ENCODE measurements at places on chromosomes 4 and X. TPM values are rescaled to one million over a fixed set of nuclear protein-coding genes. Genes with fewer than 3 reads are reported as not detected.

DNA sequence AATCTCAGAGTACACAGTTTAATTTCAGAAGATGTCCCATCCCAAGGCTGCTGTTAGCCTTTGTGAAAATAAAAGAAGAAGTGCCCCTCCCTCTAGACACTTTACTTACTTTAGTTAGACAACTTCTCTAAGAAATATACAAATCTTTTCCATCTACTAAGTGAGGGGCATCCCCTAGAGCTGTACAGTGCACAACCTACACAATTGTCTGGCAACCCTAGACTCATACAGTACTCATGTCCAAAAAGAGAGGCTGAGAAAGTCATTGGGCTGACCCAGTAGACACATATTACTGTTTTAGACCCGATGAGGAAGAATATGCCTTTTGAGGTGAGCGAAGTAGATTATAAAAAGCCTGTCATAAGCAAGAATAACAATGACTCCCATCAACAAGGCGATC is 297.6 kb downstream of the IDS start:
- no peak for DNase-seq

DNA sequence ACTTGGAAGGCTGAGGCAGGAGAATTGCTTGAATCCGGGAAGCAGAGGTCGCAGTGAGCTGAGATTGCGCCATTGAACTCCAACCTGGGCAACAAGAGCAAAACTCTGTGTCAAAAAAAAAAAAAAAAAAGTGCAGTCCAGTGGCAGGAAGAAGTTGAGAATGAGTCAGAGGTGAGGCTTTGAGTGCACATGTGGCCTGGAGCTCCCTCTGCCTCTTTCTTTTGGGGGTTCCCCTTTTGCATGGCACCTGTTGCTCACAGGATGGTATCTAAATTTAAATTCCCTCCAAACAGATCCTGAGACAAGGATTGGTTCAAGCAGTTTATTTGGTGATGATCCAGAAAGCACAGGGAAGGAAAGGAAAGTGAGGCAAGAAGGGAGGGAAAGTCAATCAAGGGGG is 151.4 kb upstream of the STX18 start:
- DNase-seq, result peak; percentile 44

GRCh38 chr4:65798498-65799127 is 128.3 kb upstream of the EPHA5 start:
- no peak for DNase-seq

The POU4F2 gene
- total RNA-seq, result not detected

The SRD5A3 gene
- total RNA-seq, result 8.8 TPM

GRCh38 chrX:15931362-15931761 is 76.7 kb upstream of the AP1S2 start:
- no peak for DNase-seq

GRCh38 chrX:154531626-154532025 is 15.0 kb downstream of the G6PD start:
- DNase-seq, result no peak

GRCh38 chr4:19982556-19982955 is 269.1 kb upstream of the SLIT2 start:
- no peak for DNase-seq

- no peak for DNase-seq
Measured at GRCh38 chr4:150316332-150317205, 238.3 kb downstream of the DCLK2 start.

DNA sequence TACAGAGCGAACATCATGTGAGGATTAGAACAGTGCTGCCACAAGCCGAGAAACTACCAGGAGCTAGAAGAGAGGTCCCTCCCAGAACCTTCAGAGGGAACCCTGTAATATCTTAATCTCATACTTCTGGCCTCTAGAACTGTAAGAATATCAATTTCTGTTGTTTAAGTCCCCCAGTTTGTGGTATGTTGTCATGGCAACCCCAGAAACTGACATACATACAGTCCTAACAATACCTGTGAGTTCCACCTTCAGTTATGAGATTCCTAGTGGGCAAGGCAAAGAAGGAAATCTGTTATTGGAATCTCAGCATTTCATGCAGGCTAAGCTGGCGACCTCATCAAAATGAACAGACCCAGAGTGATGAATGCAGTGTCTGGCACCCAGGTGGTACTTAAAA is 42.5 kb downstream of the ZBTB49 start:
- DNase-seq, result no peak

- DNase-seq, result no peak
Measured at GRCh38 chrX:50971395-50971794, 60.9 kb downstream of the BMP15 start.

- DNase-seq, result no peak
Measured at GRCh38 chr4:185775792-185776555, 36.0 kb downstream of the SORBS2 start.

DNA sequence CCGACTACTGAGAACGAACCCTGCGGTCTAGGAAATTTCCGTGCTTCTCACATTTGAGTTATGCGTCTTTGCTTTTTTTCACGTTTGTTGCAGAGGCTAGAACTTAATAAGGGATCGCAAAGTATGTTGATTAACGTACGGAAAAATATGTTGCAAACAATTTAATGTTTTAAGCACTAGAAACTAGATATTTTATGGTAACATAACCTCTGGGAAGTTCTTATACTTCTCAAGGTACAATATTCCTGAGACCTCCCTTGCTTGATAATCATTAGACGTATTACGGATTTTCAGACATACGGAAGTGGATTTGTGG is 639 bp upstream of the PRDM5 start:
- DNase-seq, result no peak

The SLIT2 gene
- total RNA-seq, result not detected

DNA sequence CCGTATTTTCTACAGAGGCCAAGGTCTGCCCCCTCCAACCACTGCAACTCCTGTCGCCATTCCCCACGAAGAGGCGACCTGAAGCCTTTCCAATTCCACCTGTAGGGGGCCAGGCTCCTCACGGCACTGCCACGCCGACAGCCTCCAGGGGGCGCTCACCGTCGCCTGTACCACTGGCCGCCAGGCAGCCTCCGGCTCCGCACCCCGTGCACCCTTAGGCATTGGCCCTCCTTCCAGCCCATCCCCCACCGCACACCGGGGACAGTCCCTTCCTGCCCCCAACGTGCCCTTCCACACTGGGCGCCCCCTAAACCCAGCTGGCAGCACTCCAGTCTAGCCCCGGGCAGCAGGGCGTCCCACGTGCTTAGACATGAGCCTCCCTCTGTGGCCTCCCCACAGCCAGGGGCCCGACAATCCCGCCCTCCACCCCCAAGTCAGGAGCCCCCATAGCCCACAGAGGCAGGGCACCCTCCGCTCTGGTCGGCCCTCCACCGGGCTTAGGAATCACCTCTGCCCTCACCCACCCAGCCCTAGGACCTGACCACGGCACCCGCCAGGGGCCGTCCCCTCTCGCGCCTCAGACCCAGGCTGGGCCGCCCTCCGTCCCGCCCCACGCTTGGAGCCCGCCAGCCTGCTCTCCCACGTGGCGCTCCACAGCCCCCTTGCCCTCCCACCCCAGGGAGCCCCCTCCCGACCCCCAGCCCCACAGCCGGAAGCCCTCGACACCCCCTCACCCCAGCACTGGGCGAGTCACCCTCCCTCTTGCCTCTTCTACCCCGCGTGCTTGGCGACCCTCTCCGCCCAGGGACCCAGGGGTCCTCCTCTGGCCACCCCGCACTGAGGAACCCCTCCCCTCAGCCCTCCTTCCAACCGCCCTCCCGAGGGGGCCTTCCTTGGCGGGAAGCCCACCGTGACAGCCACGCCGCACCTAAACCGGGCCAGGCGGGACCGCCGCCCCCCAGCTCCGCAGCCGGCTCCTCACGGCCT is 711 bp downstream of the PNMA6E start:
- DNase-seq, result peak; percentile 73

The FAM149A gene
- 1.2 TPM for total RNA-seq

DNA sequence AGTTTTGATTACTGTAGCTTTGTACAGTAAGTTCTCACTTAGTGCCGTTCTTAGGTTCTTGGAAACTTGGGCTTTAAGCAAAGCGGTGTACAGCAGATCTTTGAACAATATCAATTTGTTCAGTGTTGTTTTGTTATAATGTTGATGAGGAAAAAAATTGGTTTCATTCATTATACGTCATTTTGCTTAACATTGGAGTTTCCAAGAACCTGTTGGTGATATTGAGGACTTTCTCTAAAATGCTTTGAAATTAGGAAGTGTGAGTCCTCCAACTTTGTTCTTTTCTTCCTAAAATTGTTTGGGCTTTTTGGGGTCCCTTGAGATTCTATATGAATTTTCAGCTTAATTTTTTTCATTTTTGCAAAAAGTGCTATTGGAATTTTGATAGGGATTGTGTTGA is 49.1 kb downstream of the STAG2 start:
- no peak for DNase-seq

The ALB gene
- total RNA-seq, result not detected

The CYLC1 gene
- total RNA-seq, result not detected

DNA sequence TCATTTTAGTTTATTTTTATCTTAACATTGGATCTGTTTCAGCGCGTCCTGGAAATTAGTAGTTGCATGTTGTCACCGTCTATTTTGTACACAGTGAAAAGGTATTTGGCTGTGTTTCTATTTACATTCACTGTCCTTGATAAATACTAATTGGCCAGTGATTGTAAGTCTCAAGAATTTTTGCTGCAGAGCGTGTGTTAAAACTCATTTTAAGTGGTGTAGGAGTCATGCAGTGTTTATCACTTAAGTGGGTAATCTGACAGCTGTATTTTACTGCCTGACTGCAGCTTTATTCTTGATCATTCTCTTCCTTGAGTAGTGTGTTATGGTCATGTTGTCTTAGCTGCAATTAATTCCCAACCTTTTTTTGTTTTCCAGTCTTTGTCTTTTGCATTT is 9.8 kb downstream of the GUCY1A1 start:
- no peak for DNase-seq

The STAP1 gene
- total RNA-seq, result 29.1 TPM

- DNase-seq, result no peak
Measured at GRCh38 chr4:17027495-17027894, 129.1 kb upstream of the LDB2 start.

- peak; percentile 56 for DNase-seq
Measured at GRCh38 chrX:49276671-49277534, 7.3 kb downstream of the PPP1R3F start.

DNA sequence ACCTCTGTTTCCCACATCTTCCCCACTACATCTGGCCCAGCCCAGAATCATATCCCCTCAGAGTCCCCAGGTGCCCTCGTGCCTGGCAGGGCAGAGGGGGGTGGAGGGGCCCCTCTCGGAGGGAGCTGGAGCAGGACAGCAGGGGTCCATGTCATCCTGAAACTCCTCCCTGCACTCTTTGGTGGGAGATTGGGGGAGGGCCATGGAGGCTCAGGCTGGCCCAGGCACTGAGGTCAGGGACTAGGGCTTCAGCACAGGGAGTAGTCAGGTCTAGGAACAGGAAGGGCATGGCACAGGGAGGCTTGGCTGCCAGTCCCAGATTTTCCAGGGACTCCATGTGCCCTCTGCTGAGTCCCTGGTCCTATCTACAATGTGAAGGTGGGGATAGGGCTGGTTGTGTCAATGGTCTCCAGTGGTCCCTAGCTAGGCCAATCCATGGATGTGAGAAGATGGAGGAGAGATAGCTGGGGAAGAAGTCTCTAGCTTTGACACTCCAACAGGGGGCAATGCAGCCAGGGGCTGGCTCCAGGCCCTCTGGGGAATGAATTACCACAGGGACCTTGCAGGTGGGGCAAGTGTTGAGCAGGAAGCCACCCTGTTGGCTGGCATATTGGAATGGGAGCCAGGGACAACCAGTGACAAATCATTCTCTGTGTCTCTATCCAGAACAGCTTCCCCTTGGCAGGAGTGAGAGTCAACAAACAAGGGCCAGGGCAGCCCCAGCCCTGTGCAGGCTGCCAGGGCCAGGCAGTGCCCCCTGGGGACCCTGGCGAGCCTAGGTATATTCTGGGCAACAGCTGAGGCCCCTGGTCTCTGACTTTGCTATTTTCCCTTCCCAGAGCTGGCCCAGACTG is 154.4 kb downstream of the EFNB1 start:
- DNase-seq, result no peak

The XAGE2 gene
- total RNA-seq, result not detected

DNA sequence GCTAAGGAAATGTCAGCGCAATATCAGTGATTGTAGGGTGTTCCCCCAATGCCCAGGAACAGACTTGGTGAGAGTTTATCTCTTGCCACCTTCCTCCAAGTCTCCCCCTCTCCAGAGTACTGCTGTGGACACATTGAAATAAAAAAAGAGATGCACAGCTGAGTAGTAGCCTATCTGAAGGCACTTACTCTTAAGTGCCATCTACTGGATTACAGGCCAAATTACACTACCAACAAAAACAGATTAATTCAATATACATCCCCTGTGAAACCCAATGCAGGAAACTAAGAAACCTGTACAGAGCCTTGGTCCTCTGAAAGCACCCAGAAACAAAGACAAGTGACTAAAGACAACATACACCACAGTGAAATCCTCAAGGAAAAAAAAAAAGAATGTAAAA is 460.3 kb downstream of the ZIC3 start:
- no peak for DNase-seq

DNA sequence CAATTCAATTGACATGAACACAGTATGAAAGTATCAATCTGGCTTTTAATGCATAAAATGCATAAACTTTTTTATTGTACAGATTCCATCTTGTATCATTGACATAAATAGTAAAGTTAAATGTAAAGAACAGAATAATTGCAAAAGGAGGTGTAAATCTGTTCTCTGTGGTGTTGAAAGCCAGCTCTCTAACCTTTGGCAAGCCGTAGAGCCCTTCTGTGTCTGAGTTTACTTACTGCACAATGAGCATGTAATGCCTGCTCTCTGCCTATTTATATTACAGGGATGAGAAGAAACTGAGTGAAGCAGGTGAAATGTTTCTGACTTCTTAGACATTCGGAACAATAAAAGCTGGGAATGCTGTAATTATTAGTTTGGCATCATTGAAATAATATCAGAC is 389.3 kb upstream of the EPHA5 start:
- DNase-seq, result no peak

DNA sequence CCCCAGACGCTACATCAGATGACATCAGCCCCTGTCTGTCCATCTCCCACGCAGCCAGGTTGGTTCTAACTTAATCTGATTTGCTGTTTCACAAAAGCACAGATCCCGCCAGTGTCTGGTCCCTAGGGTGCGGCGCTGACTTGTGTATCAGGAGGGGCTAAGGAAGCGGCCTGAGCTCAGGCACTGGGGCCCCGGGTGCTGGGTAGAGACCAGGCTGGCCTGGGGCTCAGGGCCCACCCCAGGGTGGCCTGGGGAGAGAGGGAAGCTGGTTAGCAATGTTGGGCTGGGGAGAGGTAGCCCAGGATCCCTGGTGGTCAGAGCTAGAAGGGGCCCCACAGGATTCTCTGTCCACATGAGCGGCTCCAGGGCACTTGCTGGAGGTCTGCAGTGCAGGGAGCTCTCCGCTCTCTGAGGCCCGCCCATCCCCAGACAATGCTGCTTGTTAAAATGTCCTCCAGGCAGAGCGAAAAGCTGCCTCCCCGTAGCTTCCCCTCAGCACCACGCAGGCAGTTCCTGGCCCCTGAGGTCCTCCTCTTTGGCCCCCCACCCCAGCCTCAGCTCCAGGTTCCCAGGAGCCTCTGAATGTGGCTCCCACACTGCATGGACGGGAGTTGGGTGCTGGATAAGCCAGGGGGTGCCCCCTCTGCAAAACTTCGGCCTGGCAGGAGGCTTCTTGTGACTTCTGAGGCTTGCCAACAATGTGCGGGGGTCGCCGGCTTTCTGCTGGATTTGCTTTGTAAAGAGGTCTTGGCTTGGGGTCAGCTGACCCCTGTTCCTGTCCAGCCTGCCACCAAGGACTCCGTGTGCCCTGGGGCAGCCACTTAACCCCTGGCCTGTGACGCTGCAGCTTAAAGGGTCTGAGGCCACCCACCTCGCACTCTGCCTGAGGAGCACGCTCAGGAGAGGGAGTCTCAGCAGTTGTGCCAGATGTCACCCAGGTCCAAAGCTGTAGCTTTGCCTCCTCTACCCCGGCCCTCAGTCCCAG is 112.9 kb downstream of the CPZ start:
- no peak for DNase-seq

The GPRASP2 gene
- total RNA-seq, result 0.15 TPM

The PSAPL1 gene
- not detected for total RNA-seq
